ENCODE measurements at places on chromosomes 1 and 21. TPM values are rescaled to one million over a fixed set of nuclear protein-coding genes. Genes with fewer than 3 reads are reported as not detected.

BROX gene
- 50.1 TPM for total RNA-seq

RGS13 gene
- total RNA-seq = not detected

MRAP gene
- not detected for total RNA-seq

DNAJC6 gene
- 0.44 TPM for total RNA-seq

GPR89A gene
- 65.1 TPM for total RNA-seq

RIMS3 gene
- 0.44 TPM for total RNA-seq

OR2T35 gene
- total RNA-seq = not detected

PRMT6 gene
- total RNA-seq = 21.7 TPM

CD2 gene
- not detected for total RNA-seq

RYR2 gene
- not detected for total RNA-seq

PCAT6 gene
- total RNA-seq = not detected

PIK3CD gene
- 6.2 TPM for total RNA-seq

GBP2 gene
- total RNA-seq = 31.6 TPM

HES4 gene
- total RNA-seq = 3.7 TPM

MAD2L2 gene
- total RNA-seq = 86.3 TPM

CHIA gene
- not detected for total RNA-seq

GUCA2A gene
- total RNA-seq = not detected

CA6 gene
- not detected for total RNA-seq

IBA57 gene
- 4.9 TPM for total RNA-seq

BATF3 gene
- 0.75 TPM for total RNA-seq

CNR2 gene
- total RNA-seq = not detected

ZNF683 gene
- total RNA-seq = not detected

LCE3A gene
- not detected for total RNA-seq

RORC gene
- not detected for total RNA-seq

IFI44L gene
- 2.7 TPM for total RNA-seq
